Midbrain (tissue), 1 donor: ENCODE measurements at places on chromosomes 4 and X.

GRCh38 chr4:71167083-71167482, 171.7 kb upstream of the SLC4A4 start:
- no peak for DNase-seq

DNA sequence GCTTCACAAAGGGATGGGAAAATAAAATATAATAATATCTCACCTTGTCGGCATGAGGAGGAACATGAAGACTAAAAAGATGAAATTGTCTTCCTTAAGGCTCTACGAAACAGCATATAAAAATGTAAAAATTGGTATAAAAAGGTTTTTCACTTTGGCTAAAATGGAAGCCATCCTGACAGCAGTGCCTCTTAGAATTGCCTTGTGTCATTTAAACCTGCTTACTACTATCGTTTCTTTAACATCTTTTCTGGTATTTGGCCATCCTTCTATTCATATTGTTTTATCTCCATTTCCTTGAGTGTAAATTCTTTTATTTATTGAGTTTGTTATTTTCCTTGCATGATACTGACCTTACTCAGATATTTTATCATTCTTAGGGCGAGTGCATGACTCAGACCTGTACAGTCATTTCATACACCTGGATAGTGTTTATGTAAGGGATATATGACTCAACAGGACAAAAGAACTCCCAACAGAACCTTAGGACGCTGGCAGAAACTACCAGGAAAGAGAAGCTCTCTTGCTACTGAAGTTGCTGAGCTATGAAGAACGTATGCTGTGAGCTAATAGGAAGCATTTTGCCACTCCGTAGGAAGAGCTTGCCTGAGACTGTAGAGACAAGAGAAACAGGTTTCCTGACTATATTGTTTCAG, 5.8 kb upstream of the CDKN2AIP start:
- no peak for DNase-seq

DNA sequence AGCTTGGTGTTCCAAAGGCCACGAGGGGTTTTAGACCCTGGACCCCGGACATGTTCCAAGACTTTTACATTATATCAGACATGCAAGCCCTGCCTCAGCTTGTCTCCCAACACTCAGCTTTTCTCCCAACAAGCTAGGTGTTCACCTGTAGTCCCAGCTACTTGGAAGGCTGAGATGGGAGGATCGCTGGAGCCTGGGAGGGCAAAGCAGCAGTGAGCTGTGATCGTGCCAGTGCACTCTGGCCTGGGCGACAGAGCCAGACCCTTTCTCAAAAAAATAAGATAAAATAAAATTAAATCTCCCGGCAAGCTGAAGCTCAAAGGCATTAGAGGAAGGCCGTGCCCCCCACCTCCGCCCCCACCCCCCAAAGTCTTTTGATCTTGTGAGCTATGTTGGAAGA, 13.7 kb downstream of the CTAG1A start:
- DNase-seq, result no peak

DNA sequence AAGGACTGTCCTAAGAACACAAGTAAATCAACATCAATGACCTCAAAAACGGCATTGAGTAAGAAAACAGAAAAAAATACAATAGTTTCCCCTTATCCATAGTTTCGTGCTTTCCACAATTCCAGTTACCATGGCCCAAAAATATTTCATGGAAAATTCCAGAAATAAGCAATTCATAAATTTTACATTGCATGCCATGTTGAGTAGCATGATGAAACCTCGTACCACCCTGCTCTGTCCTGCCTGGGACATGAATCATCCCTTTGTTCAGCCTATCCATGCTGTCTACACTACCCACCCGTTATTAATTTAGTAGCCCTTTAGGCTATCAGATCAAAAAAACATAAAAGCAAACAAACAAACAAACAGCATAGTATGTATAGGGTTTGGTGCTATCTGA, 51.1 kb downstream of the KLF3 start:
- no peak for DNase-seq

GRCh38 chrX:106039920-106040319, 1.4 kb upstream of the SERPINA7 start:
- DNase-seq, result no peak

GRCh38 chr4:85826060-85826678, 351.2 kb downstream of the ARHGAP24 start:
- DNase-seq, result no peak

DNA sequence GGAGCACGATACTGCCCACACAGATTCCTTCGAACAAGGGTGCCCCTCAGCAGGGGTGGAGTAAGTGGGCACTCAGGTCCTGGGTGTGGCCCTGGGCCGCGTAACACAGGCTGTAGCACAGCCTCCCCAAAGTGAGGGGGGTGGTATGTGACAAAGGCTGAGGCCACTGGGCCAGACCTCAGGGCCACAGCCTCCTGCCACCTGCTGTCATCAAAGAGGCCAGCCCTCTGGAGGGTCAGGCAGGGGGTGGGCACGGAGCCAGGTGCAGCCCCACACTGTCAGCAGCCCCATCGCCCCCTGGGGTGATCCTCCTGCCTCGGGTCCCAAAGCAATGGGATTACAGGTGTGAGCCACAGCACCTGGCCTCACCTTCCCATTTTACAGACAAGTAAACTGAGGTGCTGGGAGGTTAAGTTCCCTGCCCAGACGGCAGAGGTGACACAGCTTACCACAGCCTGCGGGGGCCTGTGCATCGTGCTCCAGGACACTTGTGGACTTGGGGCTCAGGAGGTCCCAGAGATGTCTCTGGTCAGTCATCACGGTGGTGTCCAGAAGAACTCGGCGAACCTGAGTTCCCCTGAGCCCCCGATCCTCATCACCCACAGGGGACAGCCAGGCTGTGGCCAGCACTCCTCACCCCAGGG, 27.5 kb upstream of the MXD4 start:
- no peak for DNase-seq

DNA sequence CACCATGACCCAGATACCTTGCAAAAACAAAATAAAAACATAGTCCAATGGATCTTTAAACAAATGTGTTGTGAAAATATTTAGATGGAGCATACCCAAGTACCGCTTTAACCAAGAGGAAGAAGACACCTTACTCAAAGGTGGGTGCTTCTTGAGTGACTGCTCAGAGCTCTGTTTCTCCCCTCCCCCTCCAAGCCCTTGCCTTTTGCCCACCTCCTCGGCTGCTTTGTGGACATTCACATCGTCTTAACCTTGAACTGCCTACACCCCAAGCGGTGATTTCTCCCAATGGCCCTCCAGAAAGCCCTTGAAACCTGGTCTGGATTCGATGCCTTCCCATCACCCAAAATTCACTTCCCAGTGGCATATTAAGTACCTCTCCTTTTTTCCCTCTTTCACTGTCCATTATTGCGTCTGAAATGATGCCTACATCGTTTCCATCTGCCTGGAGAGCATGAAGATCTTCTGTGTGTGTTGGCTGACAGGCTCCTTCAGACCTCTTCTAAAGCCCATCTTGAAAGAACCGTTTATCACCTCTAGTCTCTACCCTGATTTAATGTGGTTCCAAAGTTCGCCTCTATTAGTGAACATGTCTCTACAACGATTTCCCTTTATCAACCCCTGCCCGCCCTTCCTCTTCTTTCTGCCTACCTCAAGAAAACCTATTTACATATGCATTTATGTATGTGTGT, 968 bp downstream of the GPRIN3 start:
- DNase-seq, result no peak

GRCh38 chr4:33592701-33593100, 2651.6 kb downstream of the ARAP2 start:
- DNase-seq, result no peak

DNA sequence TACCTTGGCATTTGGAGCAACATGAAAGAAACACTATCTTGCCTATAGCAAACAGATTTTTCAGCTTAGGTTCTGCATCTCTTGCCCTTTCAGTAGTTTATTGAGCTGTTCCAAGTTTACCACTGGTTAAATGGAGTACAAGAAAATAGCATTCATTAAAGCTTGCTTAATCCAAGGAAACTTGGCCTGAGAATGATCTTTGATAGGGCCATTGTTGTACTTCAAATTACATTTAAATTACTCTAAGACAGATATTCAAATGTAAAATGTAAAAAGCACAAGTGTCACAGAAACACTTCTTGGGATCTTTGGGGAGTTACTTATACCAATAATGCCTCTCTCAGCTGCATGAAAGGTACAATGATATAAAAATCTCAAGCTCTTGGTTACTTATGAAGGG, 609.0 kb upstream of the HTR2C start:
- DNase-seq, result no peak

DNA sequence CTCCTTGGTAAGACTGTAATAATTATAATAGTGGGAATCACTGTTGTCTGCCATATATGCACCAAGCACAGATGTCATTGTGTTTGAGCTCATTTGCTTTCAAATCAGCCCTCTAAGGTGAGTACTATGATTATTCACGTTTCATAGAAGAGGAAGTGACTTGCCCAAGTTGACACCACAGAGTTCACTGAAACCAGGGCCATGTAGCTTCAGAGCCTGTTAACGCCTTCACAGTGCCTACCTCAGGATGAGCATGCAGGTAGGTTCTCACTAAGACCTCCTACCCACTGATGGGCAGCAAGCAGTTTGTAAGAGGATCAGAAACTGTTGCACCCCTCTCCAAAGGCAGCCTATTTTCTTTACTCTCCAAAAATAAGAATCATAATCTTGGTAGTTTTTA, 27.4 kb downstream of the TMPRSS11A start:
- no peak for DNase-seq

DNA sequence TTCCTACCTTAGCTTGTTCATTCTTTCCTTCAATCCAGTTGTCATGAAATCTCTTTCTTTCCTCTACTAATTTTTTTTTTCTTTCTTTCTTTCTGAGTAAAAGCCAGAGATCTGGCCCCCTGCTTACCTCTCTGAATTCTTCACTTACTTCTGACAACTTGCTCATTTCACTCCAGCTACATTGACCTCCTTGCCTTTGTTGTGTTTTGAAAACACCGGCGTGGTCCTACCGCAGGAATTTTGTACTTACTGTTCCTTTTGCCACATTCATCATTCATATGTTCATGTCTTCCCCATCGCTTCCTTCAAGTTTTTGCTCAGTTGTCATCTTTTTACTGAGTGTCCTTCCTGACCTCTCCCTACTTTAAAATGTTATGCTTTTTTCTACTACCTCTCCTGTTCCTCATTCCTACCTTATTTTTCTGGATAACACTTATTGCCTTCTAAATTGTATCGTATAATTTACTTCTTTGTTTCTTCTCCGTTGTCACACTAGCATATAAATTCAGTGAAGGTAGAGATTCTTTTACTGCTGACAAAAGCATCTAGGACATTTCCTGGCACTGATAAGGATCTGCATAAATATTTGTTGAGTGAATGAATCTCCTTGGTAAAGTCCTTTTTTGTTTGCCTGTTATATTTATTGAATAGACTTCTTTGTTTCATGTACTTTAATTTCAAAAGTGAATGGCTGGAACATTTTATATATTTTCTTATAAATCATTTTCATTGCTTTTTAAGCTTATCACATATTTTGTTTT, 74.4 kb downstream of the NFKB1 start:
- no peak for DNase-seq

DNA sequence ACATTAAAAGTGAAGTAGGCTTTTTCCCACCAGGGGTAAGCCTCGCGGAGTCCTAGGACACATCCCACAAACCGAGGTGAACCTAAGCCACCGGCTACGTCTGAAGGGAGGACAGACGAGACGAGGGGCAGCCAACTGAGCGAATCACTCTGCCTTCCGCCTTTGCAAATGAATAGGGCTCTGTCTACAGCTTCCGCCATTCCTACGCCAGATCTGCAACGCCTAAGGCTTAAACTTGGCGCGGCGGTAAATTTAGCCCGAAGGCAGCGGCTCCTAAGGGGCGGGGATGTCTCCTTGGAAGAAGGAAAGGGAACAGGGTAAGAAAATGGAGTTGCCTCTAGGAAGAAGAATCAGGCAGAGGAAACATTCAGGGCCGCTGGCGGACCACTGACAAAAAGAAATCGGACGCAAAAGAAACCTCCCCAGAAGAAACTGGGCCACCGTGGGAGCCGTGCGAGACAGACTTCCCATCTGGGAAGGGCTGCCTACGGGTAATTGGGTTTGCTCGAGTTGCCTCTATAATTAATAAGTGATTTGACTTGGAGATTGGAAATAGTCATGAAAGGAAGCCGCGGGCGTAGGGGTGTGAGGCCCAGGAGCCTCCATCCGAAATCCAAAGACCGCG, 90.5 kb downstream of the BCOR start:
- no peak for DNase-seq
